ENCODE measurements at places on chromosomes 11 and 22. TPM values are rescaled to one million over a fixed set of nuclear protein-coding genes. Genes with fewer than 3 reads are reported as not detected.

GP1BB gene
- 2.9 TPM for total RNA-seq

DNA sequence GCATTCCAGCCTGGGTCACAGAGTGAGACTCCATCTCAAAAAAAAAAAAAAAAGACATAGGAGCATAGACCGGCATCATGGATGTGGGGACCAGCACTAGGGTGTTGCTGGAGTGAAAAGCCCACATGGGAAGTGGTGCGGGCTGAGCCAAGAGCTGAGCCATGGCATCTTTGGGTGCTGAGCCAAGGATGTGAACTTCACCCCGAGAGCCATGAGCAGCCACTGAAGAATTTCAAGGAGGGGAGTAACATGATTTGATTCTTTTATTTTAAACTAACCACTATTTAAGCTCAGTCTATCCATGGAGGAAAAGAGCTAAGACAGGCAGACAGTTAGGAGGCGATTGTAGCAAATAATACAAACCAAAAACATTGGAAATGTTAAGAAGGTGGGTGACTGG, 57.4 kb downstream of the AHNAK start:
- no peak for DNase-seq

GRCh38 chr11:586376-587316, 10.4 kb downstream of the PHRF1 start:
- no peak for DNase-seq

GRCh38 chr11:116387641-116388040, 385.1 kb downstream of the BUD13 start:
- DNase-seq: no peak

- no peak for DNase-seq
Observed at GRCh38 chr11:82794490-82794889, 60.8 kb upstream of the FAM181B start.

- DNase-seq: no peak
Observed at GRCh38 chr11:102495161-102496042, 35.1 kb downstream of the MMP7 start.

TLCD5 gene
- total RNA-seq: 3.3 TPM

DNA sequence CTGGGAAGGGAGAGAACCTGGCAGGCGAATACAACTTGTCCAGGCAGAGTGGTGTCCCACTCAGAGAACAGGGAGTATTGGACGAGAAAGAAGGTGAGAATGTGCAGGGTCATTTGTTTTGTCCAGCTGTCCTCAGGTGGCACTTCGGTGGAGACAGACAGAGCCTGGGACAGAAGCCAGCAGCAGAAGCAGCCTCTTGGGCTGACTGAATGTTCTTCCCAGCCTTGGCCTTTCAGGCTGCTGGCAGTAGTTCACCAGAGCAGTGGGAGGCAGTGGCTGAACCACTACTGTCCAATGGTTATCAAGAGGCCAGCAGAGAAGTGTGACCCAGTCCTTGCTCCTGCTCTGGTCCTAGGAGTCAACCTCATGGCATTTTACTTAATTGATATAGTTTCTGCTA, 331.1 kb upstream of the NARS2 start:
- no peak for DNase-seq

TMEM151A gene
- 0.27 TPM for total RNA-seq

SAAL1 gene
- total RNA-seq: 8.7 TPM

DNA sequence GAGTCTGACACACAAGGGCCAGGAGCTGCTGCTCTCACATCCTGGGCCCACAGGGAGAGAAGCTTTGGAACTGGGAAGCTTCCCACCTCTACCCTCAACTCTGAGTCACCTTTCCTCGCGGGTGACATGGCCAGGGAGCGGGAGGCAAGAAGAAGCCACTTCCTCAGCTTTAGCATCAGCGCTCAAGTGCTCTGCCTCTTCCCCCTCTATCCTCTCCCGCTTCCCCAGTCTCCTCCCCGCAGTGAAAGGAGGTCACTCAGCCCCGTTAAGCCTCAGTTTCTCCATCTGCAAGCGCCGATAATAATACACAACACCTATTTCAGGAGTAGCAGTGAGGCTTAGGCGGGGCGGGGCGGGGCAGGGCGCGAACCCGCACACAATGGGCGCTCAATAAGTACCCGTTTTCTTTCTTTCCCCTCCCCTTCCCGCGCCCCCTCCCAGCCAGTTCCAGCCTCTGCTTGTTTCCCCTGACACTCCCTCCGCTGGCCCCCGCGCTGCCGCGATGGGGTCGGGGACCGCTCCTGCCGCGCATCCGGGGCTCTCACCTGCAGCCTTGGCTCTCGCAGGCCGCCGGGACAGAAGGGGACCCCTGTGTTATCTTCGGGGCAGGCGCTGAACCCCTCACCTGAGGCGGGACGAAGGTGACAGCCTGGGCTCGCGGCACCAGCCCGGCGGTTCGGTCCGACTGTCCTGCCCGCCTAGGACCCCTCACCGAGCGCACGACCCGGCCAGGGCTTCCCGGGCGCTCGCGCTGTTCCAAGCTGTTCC, 892 bp downstream of the GDPD5 start:
- no peak for DNase-seq

SPTY2D1 gene
- 14.0 TPM for total RNA-seq

DNA sequence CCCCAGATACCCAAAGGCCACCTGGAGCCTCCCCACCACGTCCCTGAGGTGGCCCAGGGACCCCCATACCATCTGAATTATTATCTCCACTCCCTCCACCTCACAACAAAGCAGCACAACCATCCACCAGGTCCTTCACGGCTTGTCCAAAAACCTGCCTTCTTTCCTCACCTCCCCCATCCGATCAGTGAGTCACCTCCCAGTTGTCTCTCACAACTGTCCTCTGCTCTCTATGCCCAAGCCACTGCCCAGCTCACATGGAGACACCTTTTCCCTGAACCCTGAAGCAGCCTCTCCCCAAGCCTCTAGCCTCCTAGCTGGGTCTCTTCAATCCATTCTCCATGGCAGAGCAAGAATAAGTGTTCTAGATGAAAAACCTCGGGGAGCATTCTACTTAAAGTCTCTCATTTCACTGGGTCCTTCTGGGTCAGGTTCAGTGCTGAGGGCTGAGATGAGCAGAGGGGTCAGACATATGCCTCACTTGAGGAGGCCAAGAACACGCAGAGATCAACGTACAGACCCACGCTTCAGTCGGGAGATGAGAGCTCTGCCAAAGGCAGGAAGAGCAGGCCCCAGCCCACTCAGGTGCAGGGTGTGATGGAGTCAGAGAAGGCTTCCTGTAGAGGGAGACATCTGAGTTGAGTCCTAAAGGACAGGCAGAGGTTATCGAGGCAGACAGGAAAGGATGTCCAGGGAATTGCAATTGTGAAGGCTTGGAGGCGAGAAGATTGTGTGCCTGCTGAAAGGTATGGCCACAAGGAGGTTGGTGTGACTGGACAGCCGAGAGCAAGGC, 74.7 kb downstream of the PDE2A start:
- DNase-seq: no peak

- no peak for DNase-seq
Observed at GRCh38 chr11:11391796-11392463, 38.9 kb upstream of the CSNK2A3 start.

P2RY6 gene
- 2.5 TPM for total RNA-seq

GRCh38 chr11:61881397-61881796, 9.9 kb downstream of the FADS3 start:
- DNase-seq: no peak

C11orf91 gene
- total RNA-seq: not detected

FIBIN gene
- total RNA-seq: 54.6 TPM

KCNE3 gene
- total RNA-seq: 6.1 TPM

OR5D13 gene
- not detected for total RNA-seq

DNA sequence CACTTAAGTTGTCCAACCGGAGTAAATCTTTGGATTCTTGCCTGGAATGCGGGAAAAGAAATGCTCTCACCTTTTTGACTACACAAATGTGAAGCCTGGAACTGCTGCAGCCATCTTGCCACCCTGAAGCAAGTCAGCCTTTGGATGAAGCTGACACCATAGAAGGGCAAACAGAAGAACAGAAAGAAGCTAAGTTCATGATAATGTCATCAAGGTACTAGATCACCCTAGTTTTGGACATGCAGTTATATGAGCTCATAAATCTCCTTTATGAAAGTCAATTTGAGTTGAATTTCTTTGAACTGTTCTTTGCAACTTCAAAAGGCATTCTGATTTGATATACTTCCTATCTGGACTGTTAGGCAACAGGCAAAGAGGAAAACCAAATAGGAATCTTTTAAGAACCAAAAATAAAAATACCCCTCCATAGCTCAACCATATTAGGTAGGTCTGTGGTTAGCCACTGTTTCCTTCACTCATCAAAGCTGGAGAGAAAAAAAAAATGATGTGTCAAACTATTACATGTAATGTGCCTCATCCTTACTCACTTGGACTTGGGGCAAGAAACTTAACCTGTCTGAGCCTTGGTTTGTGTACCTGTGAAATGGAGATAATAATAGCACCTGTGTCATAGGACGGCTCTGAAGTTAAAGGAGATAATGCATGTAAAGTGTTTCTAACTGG, 91.9 kb downstream of the WT1 start:
- no peak for DNase-seq

- DNase-seq: peak; percentile 73
Observed at GRCh38 chr11:1746511-1746931, 3.9 kb downstream of the IFITM10 start.

DNA sequence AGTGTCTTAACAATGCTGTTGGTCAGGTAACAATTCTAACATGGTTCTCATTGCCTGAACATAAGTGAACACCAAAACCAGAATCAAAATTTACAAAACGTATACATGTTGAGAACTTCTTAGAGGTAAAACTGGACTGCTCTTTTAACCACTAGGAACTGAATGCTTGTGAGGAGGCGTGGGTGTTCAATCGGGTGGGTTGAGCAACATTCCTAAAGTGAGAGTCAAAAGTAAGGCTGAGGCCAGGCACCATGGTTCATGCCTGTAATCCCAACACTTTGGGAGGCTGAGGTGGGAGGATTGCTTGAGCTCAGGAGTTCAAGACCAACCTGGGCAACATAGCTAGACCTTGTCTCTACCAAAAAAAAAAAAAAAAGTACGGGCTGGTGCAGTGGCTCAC, 11.5 kb downstream of the PPME1 start:
- DNase-seq: no peak

- DNase-seq: no peak
Observed at GRCh38 chr11:36412781-36413383, 97.2 kb downstream of the TRAF6 start.

- DNase-seq: no peak
Observed at GRCh38 chr11:123480290-123480815, 50.3 kb downstream of the GRAMD1B start.

MFRP gene
- not detected for total RNA-seq

GRCh38 chr11:122746050-122746478, 90.5 kb downstream of the UBASH3B start:
- DNase-seq: no peak

- DNase-seq: no peak
Observed at GRCh38 chr11:33847251-33847650, 44.6 kb downstream of the LMO2 start.

DNA sequence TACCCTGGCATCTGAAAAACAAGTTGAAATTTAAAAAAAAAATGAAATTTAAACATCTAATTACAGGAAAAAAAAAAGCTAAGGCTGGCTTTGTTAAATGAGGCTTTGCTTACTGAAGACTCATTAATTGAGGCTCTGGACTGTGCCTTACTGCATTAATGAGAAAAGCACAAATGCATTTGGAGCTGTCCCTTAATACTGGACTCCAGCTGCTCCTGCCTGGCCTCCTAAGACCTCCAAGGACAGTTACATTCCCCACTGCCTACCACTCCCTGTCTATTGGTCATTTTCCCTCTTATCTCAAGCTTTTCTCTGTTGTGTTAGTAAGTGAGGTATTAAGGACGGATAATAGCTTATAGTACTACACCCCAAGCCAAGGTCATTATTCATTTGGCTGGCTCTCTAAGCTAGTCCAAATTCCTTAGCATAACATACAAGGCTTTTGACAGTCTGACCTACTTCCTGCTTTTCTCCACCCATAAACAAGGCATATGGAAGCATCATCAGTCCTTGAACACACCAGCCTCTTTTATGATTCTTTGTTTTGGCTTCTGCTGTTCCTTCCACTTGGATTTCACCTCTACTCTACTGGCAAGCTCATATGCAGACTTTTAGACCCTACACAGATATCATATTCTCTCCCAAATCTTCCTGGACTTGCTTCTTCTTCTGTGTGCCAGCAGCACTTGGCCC, 62.5 kb downstream of the USP35 start:
- no peak for DNase-seq

ALG8 gene
- total RNA-seq: 26.1 TPM

OR51E2 gene
- 1.3 TPM for total RNA-seq

- DNase-seq: no peak
Observed at GRCh38 chr22:20000246-20001081, 16.2 kb downstream of the ARVCF start.

DNA sequence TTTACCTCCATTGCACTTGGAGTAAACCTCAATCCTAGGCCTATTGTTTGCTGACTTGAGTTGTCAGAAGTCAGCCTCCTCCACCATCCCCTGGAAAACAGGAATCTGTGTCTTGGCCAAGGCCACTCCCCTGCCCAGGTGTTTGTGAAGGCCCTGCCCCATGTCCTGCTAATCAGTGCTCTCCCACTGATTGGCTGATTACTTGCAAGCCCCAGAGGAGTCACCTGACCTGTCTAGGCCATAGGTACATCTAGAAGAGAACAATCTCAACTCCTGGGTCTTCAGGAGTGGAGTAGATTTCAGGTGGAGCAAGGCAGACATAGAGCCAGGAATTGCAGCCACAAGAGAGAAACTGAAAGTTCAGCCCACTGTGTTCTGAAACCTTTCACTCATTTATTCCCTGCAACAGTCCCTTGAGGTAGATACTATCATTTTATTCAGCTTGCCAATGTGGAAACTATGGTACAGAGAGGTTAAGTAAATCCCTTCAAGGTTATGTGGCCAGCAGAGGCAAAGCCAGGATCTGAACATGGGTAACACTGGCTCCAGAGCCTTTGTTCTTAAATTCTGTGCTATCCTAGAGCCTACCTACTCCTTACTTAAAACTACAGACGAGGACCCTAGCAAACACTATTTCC, 10.4 kb downstream of the OAF start:
- DNase-seq: no peak

DNA sequence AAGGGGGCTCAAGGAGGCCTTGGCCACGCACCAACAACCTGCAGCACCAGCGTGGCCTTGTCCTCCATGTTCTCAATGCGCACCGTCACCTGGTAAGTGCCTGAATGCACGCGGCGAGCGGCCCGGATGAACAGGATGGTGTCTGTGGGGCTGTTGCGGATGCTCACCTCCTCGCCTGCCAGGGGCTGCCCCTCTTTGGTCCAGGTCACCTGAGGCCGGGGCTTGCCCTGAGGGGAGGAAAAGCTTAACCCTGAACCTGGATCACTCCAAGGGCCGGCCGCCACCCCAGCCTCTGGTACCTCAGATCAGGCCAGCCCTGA, 19.0 kb downstream of the MYBPC3 start:
- no peak for DNase-seq

APOA4 gene
- total RNA-seq: not detected

DNA sequence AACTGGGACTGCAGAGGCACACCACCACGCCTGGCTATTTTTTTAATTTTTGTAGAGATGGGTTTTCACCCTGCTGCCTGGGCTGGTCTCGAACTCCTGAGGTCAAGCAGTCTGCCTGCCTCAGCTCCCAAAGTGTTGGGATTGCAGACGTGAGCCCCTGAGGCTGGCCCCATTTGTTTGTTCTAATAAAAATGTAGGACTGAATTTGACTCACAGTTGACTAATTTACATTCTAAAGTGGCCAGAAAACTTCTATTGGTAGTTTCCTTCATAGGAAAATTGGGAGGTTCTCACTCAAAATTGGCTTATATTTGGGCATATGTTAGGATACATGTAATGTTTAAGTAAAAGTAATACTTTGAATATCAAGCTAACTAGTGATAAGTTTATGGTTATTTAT, 35.0 kb downstream of the PPFIA1 start:
- no peak for DNase-seq

GRCh38 chr11:134574947-134575346, 162.9 kb upstream of the B3GAT1 start:
- peak; percentile 22 for DNase-seq
